Activated naive CD4-positive, alpha-beta T cell treated with Interleukin-2 at 50 U/mL for 16 hours (primary cell): ENCODE measurements at places on chromosomes 4 and X.

GRCh38 chrX:1231850-1232465 is 19.5 kb upstream of the CRLF2 start:
- DNase-seq = no peak

DNA sequence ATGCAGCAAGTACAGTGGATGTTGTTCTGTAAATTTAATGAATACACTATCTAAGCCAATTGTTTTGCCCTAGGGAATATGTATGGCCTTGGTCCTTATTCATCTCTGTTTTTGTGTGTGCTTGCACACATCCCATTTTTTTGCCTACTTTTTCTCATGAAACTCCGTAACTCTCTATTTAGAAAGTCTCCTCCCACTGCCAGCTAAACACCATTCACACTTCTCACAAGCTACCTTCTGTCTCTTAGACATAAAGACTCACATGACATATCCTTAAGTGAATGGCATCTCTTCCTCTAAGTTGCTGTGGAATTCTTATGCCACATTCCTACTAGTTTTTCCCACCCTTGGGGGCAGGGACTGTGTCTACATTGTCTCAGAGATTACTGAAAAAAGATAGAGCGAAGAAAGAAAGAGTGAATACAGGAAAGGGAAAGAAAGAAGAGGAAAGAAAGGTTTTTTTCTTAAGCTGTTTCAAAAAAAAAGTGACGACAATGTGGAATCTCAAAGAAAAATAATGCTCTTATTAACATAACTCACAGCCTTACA is 117.5 kb downstream of the ATG4A start:
- no peak for DNase-seq

DNA sequence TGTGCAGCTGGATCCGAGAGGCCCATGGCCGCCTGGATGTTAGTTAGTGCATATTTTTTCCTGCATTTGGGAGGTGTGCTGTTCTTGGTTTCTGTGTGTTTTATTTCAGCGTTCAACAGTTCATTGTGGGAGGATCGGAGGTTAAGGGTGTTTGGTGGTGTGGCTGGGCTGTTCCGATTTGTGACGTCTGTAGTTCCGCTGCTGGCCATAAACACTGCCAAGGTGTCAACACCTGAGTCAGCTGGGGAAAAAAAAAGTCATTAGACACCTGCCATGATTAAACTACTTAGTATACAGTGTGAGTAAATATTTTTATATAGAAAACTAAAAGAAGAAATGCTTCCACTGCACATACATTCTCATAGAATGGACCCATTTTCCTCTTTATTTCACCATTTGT is 200.2 kb downstream of the APBB2 start:
- DNase-seq = no peak

- DNase-seq = no peak
Measured at GRCh38 chrX:73851014-73852009, 288.3 kb downstream of the CHIC1 start.

GRCh38 chr4:52099860-52100461 is 48.9 kb downstream of the SPATA18 start:
- DNase-seq = no peak
